ENCODE measurements at places on chromosomes 12 and 14.
A peak's percentile ranks its signal among the peaks of the same experiment; 100 is the strongest.

DNA sequence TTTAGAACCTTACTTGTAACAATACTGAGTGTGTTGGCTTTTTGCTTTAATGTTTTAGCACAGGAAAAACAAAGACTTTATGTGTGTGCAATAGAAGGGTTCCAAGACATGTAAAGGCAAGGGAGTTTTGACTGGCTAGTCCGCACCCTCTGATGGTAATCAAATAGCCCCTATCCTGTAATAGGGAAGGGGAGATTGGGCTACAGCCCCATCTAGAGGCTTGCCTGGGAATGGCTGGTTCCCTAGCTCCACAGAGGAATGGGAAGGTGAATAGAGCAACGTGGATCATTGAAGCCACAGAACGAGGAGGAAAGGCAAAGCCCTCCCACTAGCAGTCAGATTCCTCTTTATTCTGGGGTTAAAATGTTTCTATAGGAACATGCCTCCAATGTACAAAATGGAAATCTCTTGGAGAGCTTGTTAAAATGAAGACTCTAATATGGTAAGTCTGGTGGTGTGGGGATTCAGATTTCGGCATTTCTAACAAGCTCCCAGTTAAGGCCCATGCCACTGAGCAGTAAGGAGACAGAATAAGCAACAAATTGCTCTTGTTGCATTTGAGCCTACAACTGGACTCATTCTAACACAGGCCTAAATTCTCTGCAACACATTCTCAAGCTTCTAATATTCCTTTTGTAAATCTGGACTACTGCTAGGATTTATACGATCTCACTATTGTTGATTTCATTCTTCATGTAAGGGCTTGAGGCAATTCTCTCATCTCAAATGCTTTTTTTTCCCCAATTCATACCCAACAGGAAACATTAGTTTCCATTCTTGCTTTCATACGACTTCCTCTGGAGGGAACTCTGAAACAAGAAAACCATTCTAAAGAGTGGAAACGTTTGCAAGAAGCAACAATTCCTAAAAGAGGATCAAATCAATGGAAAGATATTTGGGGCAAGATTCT, 57.1 kb downstream of the NIN start:
- DNase-seq = no peak

DNA sequence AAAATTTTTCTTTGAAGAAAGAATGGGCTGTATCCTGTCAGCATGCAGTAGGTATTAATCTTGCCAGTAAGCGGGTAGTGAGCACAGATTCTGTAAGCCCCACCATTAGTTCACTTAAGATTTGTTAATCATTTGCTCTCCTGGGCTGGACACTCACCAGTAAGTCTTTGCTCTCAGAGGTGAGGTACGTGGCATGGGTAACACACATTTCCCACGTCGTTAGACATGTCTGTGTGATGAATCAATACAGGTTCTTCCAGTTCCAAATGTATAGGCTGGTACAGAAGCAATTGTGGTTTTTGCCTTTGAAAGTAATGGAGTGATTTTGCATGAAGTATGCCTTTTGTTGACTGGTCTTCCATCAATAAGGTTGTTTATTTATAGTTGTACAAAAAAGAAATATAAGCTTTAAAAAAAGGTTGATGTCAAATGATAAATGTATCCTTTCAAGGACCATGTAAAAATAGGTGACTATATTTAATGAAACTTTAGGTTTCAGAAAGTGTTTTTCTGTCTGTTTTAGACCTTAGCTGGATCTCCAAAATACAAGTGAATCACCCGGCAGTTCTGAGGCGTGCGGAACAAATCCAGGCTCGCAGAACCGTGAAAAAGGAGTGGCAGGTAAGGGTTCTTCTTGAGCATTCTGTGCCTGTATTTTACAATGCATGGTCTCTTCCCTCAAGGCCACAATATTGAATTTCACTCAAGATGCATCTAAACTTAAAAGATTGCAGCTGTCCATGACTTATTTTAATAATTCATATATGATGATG, 45.5 kb downstream of the DERA start:
- DNase-seq = no peak

DNA sequence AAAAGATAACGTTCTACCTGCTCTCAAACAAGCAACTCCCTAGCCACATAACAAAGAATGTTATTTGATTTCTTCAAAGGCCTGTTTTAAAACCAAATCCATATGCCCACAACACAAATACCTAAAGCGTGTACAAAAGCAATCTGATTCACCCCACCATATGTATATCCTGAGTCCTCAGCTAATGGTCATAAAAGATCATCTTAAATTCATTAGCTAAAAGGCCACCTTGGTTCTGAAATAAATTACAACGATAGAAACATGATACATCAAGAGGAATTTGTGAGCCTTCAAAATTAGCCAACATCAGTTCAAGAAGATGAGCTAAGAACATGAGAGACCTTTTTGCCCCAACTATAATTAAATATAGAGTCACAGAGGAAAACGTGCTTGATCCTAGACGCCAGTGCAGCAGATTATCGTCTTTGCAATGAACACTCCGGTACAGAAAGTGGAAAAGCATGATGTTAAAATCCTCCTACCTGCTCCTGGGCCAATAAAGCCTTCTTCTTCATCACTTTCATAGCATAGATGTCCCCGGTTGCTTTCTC, 20.0 kb downstream of the CIT start:
- no peak for DNase-seq

GRCh38 chr12:98595243-98595988, 1.9 kb downstream of the SLC25A3 start:
- peak; percentile 13 for DNase-seq

GRCh38 chr12:119828300-119828699, 48.8 kb downstream of the CIT start:
- DNase-seq = no peak

- no peak for DNase-seq
Measured at GRCh38 chr12:25293653-25294052, 42.9 kb upstream of the KRAS start.

GRCh38 chr12:68977335-68977734, 44.4 kb upstream of the CPM start:
- DNase-seq = no peak

DNA sequence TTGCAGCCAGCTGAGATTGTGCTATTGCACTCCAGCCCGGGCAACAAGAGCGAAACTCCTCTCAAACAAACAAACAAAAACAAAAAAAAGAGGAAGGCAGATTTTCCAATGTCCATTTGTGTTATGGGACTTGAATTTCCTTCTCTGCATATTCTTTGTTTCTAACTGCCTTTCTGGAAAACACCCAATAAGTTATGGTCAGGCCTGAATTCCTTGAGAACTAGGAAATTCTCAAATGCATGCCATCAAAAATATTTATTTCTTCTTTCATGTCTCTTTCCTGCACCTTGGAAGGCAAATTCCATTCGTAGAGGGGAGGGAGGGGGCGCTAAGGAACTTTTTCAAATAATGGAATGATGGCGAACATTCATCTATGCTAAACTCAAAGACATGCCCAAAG, 117.6 kb upstream of the TMCC3 start:
- no peak for DNase-seq

- no peak for DNase-seq
Measured at GRCh38 chr12:93520454-93520853, 52.0 kb upstream of the SOCS2 start.

GRCh38 chr12:120710031-120710804, at the start of gene UNC119B:
Gene UNC119B, plus strand, starts transcription at chr12:120710458. Its CDS starts 17 bp downstream, at chr12:120710475.
- DNase-seq = peak; percentile 67

DNA sequence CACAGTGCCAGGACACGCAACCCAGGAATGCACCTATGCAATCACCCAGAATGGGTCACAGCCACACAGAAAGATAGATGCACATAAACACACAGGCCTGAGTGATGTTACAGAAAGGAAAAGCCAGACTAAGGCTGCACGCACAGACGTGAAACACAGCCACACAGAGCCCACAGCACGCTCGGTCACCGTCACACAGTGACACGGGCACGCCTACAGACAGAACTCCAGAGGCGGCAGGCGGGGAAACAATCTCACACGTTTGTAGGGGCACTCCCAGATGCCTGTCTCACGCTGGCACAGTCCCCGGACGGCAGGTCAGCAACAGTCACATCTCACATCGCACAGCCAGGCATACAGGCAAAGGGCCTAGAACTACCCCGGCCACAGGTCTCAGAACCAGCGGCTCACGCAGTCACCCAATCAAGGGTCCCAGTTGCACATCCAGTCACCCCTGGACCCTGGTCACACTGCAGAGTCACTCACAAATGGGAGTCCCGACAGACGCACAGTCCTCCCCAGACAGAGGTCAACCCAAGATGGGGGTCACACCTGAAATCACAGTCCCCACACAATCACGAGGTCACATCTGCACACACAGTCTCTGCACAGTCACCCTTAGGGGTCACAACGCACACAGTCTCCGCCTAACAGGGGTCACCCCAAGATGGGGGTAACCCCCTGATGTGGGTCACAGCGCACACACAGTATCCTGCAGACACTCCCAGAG, 790 bp downstream of the SSH1 start:
- DNase-seq = peak; percentile 35

Measured in effector CD8-positive, alpha-beta T cell (primary cell).